ENCODE measurements at places on chromosomes 7 and 10.

GRCh38 chr10:70880077-70880534, 8.3 kb downstream of the PCBD1 start:
- peak; percentile 85 for DNase-seq

- no peak for DNase-seq
These were observed 59.4 kb upstream of the UCN3 start for GRCh38 chr10:5305374-5305773.

DNA sequence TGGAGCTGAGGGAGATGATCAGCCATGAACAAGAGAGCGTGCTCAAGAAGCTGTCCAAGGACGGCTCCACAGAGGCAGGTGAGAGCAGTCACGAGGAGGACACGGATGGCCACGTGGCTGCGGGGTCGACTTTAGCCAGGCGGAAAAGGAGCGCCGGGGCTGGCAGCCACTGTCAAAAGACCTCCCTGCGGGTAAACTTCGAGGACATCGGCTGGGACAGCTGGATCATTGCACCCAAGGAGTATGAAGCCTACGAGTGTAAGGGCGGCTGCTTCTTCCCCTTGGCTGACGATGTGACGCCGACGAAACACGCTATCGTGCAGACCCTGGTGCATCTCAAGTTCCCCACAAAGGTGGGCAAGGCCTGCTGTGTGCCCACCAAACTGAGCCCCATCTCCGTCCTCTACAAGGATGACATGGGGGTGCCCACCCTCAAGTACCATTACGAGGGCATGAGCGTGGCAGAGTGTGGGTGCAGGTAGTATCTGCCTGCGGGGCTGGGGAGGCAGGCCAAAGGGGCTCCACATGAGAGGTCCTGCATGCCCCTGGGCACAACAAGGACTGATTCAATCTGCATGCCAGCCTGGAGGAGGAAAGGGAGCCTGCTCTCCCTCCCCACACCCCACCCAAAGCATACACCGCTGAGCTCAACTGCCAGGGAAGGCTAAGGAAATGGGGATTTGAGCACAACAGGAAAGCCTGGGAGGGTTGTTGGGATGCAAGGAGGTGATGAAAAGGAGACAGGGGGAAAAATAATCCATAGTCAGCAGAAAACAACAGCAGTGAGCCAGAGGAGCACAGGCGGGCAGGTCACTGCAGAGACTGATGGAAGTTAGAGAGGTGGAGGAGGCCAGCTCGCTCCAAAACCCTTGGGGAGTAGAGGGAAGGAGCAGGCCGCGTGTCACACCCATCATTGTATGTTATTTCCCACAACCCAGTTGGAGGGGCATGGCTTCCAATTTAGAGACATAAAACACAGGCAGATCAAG, 3.3 kb downstream of the GDF2 start:
- no peak for DNase-seq

DNA sequence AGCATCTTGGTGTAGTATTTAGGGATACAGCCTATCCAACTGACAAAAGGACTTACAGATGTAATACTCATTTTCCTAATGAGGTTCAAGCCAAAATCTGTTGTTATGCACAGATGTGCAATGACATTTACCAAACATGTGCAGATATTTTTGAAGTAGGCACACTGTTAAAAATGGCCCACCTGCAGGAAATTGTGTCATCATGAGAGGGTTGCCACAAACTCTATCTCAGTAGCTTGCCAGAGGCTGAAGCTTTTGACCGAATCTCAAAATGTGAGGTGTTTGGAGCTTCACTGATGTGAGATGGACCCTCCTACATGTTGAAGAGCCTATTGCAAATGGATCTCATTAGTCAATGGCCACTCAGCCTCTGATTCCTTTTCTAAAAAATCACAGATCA, 89.7 kb upstream of the CSTF2T start:
- DNase-seq: no peak

- no peak for DNase-seq
These were observed 48.0 kb downstream of the PLPP4 start for GRCh38 chr10:120505056-120505455.

DNA sequence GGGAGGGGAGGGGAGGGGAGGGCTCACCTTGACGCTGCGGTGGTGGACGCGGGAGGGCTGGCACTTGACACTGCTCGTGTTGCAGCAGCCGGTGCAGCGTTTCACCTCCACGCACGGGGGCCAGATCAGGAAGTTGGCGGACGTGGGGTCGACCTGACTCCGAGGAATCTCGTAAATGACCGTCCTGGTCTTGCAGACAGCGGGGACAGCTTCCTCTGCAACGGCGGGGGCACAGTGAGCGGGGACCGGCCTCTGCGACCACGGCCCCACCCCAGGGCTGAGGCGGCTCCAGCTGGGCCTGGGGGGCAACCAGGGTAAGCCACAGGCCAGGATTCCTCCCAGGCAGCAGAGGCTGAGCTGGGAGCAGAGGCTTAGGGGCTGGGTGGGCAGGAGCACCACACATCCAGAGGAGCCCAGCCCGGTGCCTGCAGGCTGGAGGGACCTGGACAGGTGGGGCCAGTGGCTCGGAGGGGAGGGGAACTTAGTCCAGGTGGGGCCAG, 8.8 kb downstream of the PDGFA start:
- DNase-seq: no peak

GRCh38 chr10:19968745-19969144, 152.5 kb downstream of the PLXDC2 start:
- no peak for DNase-seq

- DNase-seq: no peak
These were observed 27.8 kb downstream of the CAV1 start for GRCh38 chr7:116552602-116553001.

All from head of caudate nucleus (tissue), 42 donors.